Activated CD4-positive, alpha-beta T cell treated with anti-CD3 and anti-CD28 coated beads, Interleukin-2, Interleukin-4, amounts not matched to agents 100 ng/mL and 50 ng/mL, durations not matched to agents 16 hours and 8 hours (primary cell): ENCODE measurements at places on chromosomes 1 and 21.
A peak's percentile ranks its signal among the peaks of the same experiment; 100 is the strongest.

GRCh38 chr1:92968138-92969032, 7.1 kb upstream of the DIPK1A start:
- DNase-seq: peak; percentile 57

DNA sequence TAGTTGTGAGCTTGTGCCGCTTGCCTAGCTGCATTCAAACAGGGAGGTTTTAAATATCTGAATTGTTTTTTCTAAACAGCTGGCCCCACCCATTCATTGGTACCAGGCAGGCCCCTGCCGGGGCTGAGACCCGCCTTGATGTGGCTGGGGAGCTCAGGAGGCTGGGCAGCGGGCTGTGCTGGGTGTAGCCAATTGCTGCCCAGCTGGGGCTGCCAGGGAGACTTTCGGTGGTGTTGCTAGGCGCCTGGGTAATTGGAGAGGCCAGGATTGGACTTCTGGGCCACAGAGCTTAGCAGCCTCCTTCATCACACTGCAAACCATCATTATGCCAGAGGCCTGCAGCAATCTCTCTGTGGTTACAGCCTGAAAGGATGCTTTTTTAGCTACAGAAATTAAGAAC, 12.2 kb downstream of the RHBDL2 start:
- peak; percentile 9 for DNase-seq

DNA sequence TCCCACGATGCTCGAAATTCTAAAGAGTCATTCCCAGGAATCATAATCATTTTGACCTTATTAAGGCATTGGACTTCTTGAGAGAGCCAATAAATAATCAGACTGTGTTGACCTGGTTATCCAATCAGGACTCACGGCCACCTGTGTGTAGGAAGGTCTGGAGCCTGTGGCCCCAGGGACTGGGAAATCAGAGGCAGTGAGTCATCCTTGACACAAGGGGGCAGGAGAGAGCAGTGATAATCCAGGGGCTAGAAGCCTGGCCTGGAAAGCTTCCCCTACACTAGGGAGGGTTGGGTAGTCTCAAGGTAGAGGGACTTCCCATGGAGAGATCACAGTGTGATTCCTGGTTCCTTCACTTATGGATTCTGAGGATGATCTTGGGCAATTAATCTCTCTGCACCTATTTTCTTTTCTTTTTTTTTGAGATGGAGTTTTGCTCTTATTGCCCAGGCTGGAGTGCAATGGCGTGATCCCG, 4.7 kb downstream of the MR1 start:
- DNase-seq: peak; percentile 78

- no peak for DNase-seq
These were observed 16.0 kb downstream of the LRRC3 start for GRCh38 chr21:44471341-44471740.

GRCh38 chr1:177442584-177442983, 271.8 kb downstream of the BRINP2 start:
- DNase-seq: no peak

- DNase-seq: no peak
These were observed 30.9 kb downstream of the C1orf116 start for GRCh38 chr1:207001492-207002245.

DNA sequence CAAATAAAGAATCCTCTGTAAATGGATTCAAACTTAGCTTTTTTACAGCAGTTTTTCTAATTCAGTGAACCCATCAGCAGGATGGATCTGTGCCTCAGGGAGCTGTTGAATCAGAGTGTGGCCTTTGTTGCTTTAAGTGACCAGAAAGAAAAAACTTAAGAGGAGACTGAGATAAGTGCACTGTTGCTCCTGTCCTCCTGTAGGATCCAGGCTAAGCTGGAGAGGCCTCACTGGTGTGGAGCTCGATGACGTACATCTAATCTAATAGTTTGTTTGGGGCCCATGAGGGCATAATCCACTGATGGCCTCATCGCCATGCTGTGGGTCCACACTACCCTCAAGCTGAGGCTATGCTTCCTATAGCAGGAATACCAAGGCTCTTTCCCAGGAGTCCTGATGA, 10.6 kb downstream of the DIP2A start:
- DNase-seq: no peak

GRCh38 chr21:34035619-34036354, 37.6 kb upstream of the MRPS6 start:
- DNase-seq: no peak

DNA sequence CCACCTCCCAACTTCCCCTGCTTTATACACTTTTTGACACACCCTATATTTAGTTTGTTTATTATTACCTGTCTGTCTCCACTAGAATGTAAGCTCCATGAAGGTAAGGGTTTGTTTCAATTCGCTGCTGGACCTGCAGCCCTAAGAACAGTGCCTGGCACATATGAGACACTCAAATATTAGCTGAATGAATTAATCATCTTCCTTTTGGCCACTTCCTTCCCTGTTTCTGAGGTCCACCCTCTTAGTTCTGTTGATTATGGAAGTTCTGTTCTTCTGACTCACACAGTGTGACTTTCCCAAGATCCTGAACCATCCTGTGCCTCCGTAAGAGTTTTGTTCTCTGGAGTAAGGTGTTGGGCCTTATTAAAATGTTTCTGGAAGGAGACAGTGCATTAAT, 40.4 kb upstream of the GJA5 start:
- DNase-seq: no peak

- DNase-seq: no peak
These were observed 60.1 kb downstream of the RGS13 start for GRCh38 chr1:192696082-192696481.

GRCh38 chr1:210201681-210202080, 30.9 kb upstream of the SERTAD4 start:
- no peak for DNase-seq

GRCh38 chr1:150234309-150234565, 1.7 kb downstream of the ANP32E start:
- no peak for DNase-seq

GRCh38 chr1:234731569-234732085, 121.6 kb upstream of the IRF2BP2 start:
- no peak for DNase-seq

- DNase-seq: no peak
These were observed 135.6 kb downstream of the DUSP10 start for GRCh38 chr1:221606256-221606655.

DNA sequence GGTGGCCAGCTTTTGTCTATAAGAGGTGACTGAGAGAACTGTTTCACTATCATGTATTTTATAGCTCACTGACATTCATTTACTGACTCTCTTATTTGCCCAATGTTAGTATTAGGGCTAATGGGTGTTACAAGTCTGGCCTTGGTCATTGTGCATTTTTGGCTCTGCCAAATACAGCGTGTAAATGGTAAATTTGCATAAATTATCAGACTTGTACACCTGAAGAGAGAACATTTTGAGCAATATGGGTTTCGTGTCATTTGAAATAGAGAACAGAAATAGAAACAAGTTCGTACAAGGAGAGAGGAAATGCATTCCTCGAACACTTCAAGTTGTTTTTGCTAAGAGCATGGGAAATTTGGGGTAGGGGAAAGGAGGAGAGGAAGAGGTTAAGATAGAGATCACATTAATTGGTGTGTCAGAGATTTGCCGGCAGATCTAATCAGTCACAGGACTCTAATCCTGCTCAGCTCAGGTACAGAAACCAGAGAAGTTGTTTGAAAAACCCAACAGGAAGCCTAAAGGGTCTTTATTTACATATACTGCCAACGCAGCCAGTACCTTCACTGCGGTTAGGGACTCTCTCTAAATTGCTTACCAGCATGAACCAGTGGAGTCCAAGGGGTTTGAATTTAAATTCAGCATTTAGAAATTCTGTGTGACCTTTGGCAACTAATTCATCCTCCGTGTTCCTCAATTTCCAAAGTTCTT, 261.5 kb downstream of the GPATCH2 start:
- no peak for DNase-seq

- peak; percentile 27 for DNase-seq
These were observed 722 bp downstream of the NPHP4 start for GRCh38 chr1:5991381-5992025.

- DNase-seq: no peak
These were observed 16.3 kb downstream of the TLR5 start for GRCh38 chr1:223126741-223127140.

DNA sequence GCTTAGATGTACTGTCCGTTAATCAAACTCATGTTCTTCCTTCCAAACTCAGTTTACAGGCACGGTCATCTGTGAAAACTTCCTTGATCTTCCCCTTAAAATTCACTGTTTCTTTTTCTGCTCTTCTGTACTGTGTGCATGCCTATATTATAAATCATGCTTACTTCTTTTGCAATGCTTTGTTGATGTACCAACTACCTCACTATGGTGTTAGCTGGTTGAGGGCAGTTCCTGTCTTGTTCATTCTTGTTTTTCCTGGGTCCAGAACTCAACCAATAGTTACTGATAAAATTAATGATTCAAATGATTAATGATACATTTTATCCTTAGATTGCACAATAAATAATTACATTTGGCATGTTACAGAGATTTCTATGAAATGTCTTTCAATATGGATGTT, 163.8 kb downstream of the CHRM3 start:
- DNase-seq: no peak

GRCh38 chr21:41983229-41983628, 26.9 kb downstream of the ZBTB21 start:
- no peak for DNase-seq

DNA sequence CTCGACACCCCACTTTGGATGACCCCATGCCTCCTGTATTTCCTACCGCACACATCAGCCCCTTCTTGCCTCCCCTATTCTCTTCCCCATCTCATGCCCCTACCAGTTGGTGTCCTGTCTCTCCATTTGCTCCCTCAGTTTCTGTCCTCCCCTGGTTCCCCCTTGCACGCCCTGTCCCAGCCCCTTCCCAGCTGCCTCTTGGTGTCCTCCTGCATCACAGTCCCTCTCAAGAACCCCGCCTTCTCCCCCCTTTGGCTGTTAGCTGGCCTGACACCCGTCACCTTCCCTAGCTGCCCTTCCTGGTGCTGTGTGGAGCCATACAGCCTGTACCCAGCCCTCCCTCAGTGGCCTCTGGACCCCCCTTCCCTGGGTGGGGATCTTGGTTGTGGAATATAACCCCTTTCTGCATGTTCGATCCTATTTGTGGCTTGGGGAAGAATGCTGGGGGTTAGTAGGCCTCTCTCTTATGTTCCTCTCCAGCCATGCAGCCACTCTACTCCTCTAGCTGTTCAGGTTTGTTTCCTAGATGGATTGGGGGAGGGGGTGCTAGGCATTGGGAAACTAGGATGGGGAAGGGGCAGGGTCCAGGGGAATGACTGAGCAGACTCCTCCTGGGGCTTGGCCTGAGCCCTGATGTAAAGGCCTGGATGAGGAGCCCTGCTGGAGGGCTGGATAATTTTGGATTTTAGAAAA, 41.4 kb upstream of the NFASC start:
- DNase-seq: no peak

- no peak for DNase-seq
These were observed 1.7 kb downstream of the PLEKHM2 start for GRCh38 chr1:15685820-15686219.

DNA sequence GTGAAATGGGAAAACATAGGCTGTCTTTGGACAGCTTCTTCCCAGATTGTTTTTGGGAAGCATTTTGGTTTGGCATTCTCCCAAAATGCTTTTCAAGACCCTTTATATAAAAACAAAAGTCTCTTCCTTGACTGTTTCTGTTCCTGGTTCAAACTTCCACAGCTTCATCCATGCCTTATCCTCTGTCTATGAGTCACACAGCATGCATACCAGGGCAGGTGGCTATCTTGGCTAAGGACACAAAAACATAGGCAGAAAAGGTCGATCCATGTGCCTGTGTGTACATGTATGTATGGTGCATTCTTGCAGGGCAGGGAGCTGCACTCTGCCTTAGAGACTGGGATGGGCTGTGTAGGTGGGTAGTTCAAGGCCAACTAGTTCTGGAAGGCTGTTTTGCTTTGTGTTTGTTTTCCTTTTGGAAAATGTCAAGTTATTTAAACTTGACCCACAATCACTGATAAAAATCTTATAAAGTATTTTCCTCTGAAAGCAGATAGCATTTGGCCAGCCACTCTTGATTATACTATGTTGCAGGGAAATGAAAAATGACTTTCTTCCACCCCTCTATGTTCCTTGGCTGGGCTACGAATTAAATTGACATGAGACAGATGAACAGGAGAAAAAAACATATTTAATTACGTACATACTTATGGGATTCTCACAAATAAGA, 437.0 kb downstream of the SIPA1L2 start:
- DNase-seq: no peak

DNA sequence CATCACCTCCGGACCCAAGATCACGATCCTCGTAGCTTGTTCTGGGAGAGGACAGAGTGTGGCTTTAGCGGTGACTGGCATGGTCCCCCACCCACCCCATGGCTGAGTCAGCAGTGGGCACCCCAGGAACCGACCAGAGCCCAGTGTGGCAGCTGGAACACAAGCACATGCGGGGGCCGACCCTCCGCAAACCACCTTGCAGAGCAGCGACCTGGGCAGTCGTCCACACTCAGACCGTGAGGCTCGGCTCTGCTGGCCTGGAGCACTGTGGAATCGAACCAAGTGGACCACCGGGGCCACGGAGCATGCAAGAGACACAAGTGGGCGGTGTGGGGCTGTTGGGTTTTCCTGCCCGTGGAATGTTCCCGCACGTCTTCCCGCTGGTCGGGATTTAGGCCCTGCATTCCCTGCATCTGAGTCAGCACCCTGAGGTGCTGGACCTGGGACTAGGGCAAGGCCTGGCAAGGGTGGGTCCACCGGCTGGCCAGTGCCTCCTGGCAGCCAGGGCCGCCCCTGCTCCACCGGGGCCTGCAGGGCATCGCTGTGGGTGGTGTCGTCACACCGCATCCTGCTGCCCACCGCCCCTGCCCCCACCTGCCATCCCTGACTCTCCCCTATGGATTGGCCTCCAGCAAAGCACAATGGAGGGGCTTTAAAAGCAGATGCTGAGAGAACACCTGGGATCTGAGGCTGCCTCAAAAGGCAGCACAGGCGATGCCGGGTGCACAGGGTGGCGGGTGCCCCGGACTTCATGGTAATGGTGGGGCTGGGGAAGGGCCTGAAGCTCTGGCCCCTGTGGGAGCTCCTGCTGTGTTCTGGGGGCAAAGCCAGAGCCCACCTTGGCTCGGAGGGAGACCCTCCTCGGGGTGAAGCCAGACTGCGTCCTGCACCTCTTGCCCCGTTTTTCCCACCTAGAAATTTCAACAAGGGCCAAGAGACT, 18.5 kb downstream of the MORN1 start:
- no peak for DNase-seq

DNA sequence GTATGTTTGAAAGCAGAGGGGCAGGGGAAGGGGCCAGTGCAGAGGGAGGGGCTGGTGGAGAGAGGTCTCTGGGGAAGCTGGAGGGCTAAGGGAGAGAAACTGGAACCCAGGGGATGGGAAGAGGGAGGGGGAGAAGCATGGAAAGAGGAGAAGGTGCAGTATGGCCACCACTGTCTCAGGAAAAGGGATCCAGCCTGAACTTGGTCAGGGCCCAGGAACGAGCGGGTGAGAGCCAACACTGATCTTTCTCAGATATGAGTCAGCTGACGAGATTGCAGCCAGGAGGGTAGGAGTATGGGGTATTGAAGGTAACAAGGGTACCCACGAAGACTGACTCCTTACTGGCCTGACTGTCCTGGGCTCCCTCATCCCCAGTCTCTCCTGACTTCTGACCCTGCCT, 18.0 kb downstream of the TIE1 start:
- DNase-seq: no peak

- DNase-seq: peak; percentile 78
These were observed at the start of gene NBPF20 for GRCh38 chr1:145425436-145426029. NBPF20 (minus strand) TSS chr1:145425603; CDS start chr1:145405272, 20,331 bp downstream.
